Fibroblast of skin of left quadriceps (primary cell): ENCODE measurements at places on chromosomes 7 and 10.

DNA sequence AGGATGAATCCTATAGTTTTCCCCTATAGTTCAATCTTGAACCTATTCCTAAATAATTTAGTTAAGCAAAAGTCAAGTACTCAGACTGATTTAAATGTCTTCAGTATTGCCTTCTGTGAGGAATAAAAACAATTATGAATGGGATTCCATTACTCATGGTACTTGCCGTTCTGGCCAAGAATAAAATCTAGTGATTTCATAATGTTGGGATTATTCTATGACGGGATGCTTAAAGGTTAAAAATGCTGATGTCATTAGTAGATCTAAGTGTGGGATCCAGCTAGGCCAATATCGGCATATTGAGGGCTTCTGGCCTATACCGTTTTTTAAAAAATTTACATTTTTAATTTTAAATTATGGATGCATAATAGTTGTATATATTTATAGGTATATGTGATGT, 5.3 kb downstream of the BPGM start:
- no peak for DNase-seq

DNA sequence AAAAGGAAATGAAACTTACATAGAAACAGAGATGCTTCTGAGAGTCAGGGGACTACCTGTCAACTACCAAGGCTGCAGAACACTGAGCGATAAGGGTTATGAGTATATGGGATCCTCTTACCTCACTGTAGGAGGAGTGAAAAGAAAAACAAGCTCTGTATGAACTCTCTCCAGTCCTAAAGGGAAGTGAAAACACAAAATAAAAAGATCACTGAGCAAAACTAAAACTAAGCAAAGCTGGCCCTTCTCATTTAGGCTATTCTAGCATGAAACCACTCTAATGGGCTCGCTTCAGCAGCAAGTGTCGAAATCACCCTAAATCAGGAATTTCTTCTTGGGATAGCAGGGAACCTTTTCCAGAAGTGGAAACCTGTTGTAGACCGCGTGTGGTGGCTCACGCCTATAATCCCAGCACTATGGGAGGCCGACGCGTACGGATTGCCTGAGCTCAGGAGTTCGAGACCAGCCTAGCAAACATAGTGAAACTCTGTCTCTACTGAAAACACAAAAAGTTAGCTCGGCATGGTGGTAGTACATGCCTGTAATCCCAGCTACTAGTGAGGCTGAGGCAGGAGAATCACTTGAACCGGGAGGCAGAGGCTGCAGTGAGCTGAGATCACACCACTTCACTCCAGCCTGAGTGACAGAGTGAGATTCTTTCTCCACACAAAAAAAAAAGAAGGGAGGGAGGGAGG, 27.0 kb downstream of the DCLRE1C start:
- no peak for DNase-seq

GRCh38 chr10:22784668-22785067, 70.3 kb upstream of the PIP4K2A start:
- DNase-seq: no peak

GRCh38 chr7:47847207-47847606, 101.1 kb downstream of the PKD1L1 start:
- DNase-seq: no peak

GRCh38 chr10:89894051-89894450, 192.7 kb downstream of the KIF20B start:
- no peak for DNase-seq

DNA sequence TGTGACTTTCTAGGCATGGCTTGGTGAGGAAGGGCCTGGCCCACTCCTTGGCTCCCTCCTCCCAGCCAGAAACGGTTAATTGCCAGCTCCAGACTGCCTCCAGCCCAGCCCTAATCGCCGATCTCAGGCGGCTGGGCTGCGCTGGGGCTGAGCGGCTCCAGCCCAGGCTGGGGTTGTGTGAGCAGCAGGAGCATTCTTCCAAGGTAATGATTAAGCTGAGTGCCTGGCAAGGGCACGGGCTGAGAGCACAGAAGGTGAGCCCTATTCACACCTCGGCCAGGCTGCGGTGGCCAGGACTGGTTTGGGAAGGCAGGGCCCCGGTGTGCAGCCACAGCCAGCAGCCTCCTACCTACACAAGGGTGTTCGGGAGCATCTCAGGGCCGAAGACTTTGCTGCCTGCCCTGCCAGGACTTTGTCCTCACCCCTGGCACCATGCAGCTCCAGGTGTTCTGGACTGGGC, at the start of gene TMEM72:
Gene TMEM72 (plus strand): TSS at position 257 of the 460 bp plus-strand sequence. CDS start 176 bp downstream, at position 433.
- no peak for DNase-seq

GRCh38 chr10:95430231-95430951, 130.8 kb downstream of the SORBS1 start:
- DNase-seq: peak; percentile 18

DNA sequence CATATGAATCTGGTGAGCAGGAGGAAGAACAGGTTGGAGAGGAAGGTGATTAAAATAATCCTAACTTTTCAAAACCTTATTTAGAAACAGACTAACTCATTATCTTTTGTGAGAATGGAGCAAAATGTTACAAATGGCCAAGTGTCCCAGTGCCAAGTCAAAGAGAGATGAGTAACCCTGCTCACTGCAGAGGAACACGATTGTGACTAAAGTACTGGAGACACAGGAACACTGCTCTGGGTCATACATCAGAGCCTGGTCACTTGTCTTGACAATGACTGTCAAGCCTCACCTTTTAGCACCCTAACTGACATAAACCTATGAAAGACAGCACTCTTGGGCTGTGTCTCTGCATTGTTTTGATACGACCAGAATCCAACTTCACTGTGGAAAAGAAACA, 108.8 kb downstream of the SGMS1 start:
- no peak for DNase-seq

- DNase-seq: no peak
These were observed 13.3 kb downstream of the GNA12 start for GRCh38 chr7:2830609-2831376.

DNA sequence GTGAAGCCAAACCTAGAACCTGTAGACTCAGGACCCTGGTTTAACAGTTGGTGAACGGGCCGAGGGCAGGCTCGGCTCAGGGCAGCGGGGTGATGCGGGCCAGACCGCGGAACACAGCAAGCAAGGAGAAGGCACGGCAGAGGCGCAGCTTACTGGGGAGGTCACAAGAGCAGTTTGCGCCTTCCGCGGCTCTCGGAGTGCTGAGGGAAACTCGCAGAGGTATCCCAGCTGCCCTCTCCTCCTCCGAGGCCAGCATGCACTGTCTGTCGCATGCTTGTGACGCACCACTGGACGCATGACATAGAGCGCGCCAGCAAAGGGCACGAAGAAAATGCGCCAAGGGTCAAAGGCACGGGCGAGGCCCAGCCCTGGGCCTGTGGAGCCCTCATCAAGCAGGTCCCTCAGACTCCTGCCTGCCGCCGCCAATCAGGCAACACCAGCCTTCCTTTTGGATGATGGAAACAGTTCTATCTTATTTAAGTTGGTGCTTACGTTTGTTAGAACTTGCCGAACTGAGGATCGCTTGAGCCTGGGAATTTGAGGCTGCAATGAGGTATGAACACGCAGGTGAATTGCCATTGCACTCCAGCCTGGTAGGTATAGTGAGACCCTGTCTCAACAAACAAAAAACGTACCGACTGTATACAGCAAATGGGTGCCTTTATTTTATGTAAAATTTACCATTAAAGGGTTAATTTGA, 574.3 kb upstream of the GHITM start:
- DNase-seq: no peak

GRCh38 chr10:59098387-59098786, 78.1 kb upstream of the PHYHIPL start:
- DNase-seq: peak; percentile 93

DNA sequence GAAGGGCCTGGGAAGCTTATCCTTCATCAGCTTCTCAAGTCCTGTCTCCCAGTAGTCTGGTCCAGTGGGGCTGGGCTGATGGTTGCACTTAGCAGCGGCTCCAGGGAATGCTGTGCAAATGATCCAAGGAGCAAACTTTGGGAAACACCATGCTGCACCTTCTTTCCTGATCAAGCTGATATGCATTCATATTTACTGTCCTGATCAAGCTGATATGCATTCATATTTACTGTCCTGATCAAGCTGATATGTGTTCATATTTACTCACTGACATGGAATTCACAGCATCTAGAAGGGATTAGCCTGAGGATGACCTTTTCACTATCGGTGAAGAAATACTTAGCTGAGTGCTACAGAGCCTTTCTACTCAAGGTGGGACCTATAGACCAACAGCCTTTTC, 330.7 kb downstream of the BMPER start:
- DNase-seq: no peak

- DNase-seq: peak; percentile 47
These were observed 3.6 kb downstream of the ARL3 start for GRCh38 chr10:102710609-102711008.

DNA sequence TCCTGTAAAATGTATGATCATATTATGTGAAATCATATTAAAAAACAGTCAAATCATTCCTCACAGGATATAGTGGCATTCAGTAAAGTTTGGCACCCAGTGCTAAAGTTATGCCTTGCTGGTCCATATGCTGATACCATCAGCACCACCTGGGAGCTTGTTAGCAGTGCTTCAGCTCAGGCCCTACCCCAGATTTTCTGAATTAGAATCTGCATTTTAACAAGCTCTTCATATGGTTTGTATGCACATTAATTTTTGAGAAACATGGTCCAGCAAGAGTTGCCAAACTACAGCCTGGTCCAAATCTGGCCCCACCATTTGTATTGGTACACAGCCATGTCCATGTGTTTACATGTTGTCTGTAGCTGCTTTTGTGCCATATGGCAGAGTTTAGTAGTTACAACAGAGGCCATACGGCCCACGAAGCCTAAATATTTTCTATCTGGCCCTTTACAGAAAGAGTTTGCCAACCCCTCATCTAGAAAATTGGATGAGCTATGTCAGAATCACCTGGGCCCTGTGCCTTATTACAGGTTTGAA, 30.1 kb downstream of the RAB18 start:
- DNase-seq: no peak

- DNase-seq: no peak
These were observed 65.8 kb downstream of the CDK13 start for GRCh38 chr7:40015790-40016296.

GRCh38 chr10:119243488-119243887, 36.1 kb downstream of the GRK5 start:
- DNase-seq: no peak

DNA sequence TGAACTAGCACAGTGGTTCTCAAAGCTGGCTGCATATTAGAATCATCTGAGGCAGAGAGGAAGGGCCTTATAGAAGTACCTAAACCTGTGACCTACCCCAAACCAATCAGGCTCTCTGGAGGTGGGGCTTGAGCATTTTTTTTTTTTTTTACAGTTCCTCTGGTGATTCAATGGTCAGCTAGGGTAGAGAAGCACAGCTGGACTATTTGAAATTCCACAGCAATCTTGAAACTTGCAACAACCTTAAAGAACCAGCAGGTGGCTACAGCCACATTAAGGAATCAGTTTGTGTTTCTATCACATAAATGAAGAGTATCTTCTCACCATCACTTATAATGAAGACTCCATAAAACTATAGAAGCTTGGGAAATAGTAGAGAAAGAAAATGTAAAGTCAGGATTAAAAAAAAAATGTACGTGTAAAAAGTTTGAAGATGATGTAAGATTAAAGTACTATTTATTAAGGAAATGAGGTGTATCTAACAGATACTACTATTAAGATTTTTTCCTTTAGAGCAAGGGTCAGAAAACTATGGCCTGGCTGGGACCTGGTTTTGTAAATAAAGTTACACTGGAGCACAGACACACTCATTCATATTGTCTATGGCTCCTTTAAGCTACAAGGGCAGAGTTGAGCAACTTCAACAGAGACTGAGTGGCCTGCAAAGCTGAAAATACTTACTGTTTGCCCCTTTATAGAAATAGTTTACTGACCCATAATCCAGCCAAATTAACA, 3.8 kb downstream of the RTKN2 start:
- DNase-seq: peak; percentile 57

DNA sequence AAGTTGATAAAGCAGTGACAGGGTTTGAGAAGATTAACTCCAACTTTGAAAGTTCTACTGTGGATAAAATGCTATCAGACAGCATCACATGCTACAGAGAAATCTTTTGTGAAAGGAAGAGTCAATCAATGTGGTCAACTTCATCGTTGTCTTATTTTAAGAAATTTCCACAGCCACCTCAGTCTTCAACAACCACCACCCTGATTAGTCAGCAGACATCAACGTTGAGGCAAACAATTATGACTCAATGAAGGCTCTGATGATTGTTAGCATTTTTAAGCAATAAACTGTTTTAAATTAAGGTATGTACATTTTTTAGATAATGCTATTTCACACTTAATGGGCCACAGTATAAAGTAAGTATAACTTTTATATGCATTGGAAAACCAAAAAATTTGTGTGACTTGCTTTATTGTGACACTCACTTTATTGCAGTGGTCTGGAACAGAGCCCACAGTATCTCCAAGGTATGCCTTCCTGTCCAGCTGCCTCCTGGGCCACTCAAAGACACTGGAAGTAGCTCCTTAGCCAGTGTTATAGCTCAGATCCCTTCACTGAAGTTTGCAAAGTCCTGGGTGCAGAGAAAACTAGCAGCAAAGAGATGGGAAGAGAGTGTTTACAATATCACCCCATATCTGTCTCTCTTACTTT, 293.1 kb downstream of the ARHGAP12 start:
- no peak for DNase-seq

- DNase-seq: no peak
These were observed 46.3 kb downstream of the VPS41 start for GRCh38 chr7:38862666-38863065.

DNA sequence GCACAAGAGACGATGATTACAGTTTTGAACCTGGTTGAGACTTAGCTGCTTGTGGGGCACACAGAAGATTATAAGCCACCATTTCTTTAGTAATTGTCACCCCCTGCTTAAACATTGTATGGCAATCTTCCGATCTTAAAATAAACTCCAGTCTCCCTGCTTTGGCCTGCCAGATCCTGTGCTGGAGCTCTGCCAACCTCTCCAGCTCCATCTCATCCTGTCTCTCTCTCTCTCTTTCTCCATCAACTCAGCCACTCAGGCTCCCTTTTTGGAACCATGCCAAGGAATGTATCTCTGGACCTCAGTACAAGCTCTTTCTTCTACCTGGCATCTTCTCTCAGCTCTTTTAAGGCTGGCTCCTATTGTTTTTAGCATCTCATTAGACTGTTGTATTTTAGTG, 1053.2 kb downstream of the REEP3 start:
- no peak for DNase-seq

GRCh38 chr10:29839826-29840515, 205.2 kb upstream of the SVIL start:
- no peak for DNase-seq

GRCh38 chr7:52838981-52839411, 196.4 kb upstream of the POM121L12 start:
- no peak for DNase-seq

GRCh38 chr7:45920502-45921380, at the start of gene IGFBP3:
Gene IGFBP3 (minus strand): TSS chr7:45921272. CDS start chr7:45921140, 132 bp downstream.
- DNase-seq: peak; percentile 33

DNA sequence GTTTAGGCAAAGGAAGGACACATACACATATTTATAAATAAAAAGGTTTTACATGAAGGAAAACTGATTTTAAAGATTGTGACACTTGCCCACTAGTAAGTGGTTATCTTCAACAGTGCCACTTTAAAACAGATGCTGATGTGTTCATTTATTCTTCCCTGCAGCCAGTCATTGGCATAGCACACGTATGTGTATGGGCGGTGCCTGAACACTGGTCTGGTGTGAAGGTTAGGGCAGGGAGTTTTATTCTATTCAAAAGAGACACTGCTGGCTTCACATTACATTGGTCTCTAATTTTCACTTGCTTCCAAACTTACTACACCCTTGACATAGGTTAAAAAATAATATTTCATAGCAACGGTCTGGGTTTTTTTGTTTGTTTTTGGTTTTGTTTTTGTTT, 57.9 kb downstream of the NOD1 start:
- no peak for DNase-seq
